ENCODE measurements at places on chromosomes 6 and 20.

- DNase-seq = peak; percentile 18
Observed at GRCh38 chr6:89260832-89261231, 43.7 kb upstream of the GABRR1 start.

DNA sequence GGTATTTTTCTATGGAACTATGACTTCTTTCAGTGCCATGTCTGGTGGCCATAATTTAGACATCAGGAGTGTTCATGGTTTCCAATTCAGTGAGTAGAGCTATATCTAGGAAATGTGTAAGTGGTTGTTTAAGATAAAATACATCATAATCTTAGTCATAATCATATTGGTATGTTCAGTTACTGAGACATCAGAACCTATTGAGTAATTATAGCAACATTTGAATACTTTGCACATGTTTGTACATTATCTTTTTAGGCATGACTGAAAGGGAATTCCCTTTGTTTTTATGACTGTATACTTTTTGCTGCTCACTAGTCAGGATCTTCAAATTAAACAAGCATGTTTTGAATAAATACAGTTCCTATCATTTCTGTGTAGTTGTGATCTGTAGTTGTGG lies 64.0 kb downstream of the STXBP5 start:
- DNase-seq = no peak

DNA sequence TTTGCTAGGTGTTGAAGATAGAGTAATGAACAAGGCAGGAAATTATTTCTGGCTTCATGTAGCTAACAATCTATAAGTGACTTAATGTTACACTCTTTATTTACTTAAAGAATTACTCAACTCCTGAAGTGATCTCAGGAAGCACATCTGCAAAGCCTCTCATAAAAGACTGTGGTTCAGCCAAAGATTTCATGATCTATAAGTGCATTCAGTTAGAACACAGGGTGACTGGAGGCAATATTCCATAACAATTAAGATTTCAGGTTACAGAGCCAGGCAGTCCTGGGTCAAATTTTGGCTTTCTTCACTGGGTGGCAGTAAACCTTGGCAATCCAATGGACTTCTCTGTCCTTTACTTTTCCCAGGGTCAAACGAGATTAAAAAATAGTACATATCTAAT lies 204.0 kb downstream of the TPBG start:
- DNase-seq = no peak

DNA sequence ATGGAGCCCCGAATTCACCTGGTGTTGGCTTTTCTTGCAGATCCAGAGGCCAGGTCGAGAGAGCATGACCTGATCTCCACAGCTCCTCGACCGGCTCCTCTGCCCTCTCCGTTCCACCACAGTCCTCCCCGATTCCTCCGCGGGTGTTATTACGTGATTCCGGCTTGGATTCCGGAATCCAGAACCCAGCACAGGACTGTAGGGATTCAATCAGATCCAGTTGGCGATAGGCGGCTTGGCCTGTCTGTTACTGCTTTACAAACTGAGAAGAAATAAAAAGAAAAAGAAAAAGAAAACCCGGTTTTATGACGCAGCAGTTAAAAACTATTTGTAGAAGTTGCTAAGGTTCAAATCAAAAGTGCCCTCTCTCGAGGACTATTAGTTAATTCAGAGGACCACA lies 222.7 kb downstream of the EYA2 start:
- DNase-seq = no peak

DNA sequence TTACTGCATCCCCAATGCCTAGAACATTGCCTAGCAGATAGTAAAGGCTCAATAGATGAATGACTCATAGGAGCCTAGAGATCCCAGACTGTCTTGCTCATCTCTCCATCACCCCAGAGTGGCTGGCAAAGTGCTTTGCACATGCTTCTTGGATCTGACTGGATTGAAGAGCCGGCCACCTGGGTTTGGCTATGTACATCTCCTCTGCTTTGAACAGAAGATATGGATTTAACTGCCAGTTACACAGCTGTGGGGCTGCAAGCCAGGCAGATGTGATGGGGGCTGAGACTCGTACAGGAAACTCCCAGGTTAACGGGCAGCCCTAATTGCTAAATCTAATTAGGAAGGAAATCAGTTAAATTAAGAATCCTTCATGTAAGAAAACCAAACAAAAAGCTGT lies 28.6 kb downstream of the MYLIP start:
- DNase-seq = no peak

DNA sequence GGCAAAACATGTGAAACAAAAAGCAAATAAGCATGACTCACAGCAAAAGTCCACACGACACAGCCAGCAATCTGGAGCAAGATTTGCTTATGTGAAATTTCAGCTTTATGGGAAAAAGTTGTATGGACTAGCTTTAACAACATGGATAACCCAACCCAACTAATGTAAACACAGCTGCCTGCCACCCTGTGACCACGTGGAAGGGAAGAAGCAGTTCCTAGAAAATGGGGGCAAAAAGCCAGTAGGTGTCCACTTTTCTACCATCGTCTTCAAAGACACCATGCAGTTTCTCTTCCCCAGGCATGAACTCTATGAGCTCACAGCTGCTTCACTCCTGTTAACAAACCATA lies 425.4 kb upstream of the RNF217 start:
- no peak for DNase-seq

DNA sequence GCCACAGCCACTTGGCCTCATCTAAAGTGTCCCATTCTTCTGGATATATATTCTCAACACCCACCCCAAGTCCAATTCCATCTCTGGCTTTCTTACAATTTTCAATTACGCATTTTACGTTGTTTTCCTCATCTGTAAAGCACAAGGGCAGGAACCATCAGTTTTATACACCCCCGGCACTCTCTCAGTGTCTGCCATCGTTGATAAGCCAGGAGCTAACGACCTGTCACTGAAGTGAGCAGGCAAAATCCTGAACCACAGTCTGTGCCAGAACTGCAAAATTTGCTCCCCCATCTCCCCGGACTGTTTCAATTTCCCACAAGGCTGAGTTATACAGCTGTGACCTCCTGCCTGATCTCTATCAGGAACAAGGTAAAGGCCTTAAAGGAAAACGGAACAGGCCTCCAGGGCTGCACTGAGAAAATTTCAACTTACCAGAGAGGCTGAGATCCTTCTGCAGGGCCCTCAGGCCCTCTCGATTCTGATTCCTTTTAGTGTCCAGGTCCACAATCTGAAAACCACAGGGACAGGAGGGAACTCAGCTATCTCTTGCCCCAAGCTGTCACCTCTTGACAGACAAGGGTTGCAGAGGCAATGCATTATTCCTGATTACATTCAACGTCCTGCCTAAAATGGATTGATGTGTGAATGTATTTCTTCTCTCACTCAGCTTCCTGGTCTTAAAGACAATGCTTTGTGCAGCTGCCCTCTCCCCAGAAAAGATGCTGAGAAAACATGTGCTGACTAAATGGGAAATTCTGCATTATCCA lies 1.8 kb downstream of the PDRG1 start:
- no peak for DNase-seq

Data from eye (tissue), 1 donor.